ENCODE measurements at places on chromosomes 2 and 18.
A peak's percentile ranks its signal among the peaks of the same experiment; 100 is the strongest.

- peak; percentile 76 for DNase-seq
These were observed 40.9 kb upstream of the ATL2 start for GRCh38 chr2:38417745-38418689.

GRCh38 chr2:86078774-86079545 lies 26.7 kb downstream of the POLR1A start:
- peak; percentile 62 for DNase-seq

- DNase-seq, result peak; percentile 54
These were observed 547 bp downstream of the SLC35F5 start for GRCh38 chr2:113755835-113756354.

GRCh38 chr2:9824956-9825720 lies 18.1 kb upstream of the TAF1B start:
- DNase-seq, result no peak

GRCh38 chr2:854460-854859 lies 96.2 kb upstream of the SNTG2 start:
- DNase-seq, result no peak

GRCh38 chr2:231341100-231341499 lies 54.4 kb upstream of the B3GNT7 start:
- DNase-seq, result no peak

GRCh38 chr18:51400721-51401120 lies 203.2 kb upstream of the MEX3C start:
- no peak for DNase-seq

GRCh38 chr18:10797896-10798295 lies 272.1 kb downstream of the NAPG start:
- DNase-seq, result peak; percentile 95

- peak; percentile 59 for DNase-seq
These were observed 110.6 kb upstream of the PXDN start for GRCh38 chr2:1854729-1855547.

GRCh38 chr2:223762853-223763252 lies 74.5 kb downstream of the AP1S3 start:
- peak; percentile 88 for DNase-seq

- no peak for DNase-seq
These were observed 52.3 kb downstream of the ZNF521 start for GRCh38 chr18:25299426-25300300.

- DNase-seq, result peak; percentile 35
These were observed at the start of gene LRRTM1 for GRCh38 chr2:80303909-80304837. Gene LRRTM1 (minus strand): TSS chr2:80304752. CDS start chr2:80303819, 933 bp downstream.

- peak; percentile 94 for DNase-seq
These were observed 3.5 kb upstream of the TUBB6 start for GRCh38 chr18:12304351-12305210.

DNA sequence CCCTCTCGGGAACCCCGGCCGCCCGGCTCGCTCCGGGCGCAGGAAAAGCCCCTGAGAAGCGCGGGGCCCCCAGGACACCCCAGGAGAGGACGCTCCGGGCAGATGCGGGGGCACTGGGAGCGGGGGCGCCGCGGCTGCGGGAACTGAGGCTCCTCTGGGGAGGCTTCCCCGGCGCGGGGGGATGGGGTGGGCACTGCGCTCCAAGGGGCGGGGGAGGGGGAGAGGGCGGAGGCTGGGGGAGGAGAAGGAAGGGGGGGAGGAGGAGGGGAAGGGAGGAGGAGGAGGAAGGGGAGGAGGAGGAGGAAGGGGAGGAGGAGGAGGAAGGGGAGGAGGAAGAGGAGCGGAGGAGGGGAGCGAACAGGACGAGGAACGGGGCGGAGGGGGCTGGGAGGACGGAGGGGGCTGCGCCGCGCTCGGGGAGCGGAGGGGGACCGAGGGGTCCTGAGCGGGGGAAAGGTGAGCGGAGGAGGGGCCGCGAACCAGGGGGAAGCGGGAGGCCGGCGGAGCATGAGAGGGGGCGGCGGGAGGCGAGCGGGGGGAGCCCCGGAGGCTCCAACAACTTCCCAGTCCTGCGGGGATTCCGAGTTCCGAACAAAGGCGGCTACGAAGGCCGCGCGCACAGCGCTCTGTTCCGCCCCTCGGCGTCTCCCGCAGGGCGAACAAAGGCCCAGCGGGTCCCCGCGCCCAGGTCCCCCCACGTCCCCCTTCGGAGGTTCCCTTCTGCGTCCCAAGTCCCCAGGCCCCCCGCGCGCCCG lies 742 bp downstream of the PXDN start:
- no peak for DNase-seq

GRCh38 chr2:195543902-195544894 lies 112.8 kb upstream of the SLC39A10 start:
- no peak for DNase-seq

DNA sequence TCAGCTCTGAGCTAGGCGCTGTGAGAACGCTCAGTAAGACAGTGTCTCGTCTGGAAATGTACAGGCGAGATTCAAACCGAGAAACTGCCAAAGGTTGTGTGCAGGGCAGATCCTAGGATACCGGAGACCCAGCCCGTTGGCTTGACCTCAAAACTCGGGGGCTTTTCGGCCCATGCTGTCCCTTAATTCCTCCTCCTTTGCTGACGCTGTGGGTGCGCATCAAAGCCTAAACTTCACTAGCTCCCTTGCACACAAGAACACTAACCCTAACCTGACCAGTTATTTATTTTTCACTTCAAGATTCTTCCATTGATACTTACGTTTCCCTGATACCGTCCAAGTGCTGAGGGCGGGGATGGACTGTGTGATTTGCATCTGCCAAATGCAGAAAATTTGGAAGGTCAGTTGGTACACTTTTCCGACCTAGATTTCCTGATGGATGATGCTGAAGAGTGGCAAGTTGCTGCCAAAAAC lies 1.0 kb upstream of the AAK1 start:
- no peak for DNase-seq

GRCh38 chr2:43087413-43087812 lies 139.0 kb downstream of the ZFP36L2 start:
- no peak for DNase-seq

DNA sequence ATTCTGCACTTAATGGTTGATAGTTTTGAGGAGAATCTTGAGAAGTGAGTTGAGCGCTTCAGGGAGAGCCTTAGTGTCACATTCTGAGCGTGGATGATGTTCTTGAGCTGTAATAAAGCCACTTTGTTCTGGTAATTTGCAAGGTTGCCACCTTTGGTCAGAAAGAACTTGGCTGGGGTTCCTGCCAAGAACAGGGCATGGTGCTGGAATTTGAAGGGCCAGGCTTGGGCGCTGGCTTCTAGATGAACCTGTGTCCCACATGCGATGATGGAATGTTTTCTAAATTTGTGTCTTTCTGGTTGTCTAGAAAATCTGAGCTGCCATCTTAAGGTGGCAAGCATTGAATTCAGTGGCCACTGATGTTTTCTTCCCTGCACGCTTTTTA lies 124.1 kb upstream of the EML6 start:
- DNase-seq, result peak; percentile 60
